ENCODE measurements at places on chromosomes 5 and 9.

DNA sequence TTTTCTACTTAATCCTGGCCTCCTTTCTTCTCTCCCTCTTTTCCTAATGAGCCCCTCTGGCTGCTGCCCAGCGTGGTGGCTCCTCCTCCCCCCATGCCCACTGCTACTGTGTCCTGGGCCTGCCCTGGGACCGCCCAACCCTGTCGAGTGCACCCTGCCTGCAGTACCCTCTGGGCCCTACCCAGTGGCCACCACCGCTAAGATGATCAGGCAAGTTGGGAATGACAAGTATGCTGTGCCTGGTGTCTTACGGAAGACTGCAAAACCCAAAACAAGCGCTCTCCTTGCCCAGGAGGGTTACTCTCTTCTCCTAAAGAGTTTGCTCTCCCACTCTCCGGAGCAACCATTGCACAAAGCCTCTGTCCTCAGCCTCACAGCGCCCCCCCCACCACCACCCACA lies 273.7 kb downstream of the SYK start:
- no peak for DNase-seq

DNA sequence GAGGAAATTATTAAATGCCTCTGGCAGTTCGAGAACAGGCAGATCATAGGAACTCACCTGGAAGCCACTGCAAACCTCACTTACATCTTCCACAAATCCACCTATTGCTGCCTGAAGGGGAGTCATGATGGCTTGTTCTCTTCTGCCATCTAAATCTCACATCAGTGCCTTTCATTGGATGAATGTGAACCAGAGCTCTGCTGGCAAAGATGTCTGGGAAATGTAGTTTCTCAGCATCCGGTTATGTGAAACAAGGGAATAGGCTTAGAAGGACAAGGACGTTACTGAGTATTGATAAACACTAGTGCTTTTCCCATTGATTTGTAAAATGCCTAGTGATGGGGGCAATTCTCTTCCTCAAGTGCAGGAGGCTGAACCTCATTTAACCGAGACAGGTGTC lies 483.3 kb downstream of the ARHGEF28 start:
- no peak for DNase-seq

GRCh38 chr9:76654575-76654974 lies 109.7 kb upstream of the PCA3 start:
- DNase-seq = no peak

- DNase-seq = no peak
Measured at GRCh38 chr5:80714570-80715298, 60.0 kb upstream of the DHFR start.

- DNase-seq = no peak
Measured at GRCh38 chr5:199197-199949, 8.1 kb downstream of the LRRC14B start.

DNA sequence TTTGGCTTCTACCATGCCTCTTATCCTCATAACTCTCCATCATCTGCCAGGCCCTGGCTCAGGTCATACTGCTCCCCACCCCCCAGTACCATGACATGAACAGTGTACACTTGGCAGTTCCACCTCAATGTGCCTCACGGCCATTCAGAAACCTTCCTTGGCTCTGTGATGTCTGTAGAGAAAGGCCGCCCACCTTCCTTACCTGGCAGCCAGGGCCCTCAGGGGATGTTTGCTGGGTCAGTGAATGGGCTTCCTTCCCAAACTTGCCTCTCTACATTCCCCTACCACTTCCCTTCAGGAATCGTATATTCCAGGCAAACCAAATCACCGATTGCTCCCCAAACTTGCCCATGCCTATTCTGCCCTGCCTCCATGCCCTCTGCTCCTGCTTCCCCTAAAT lies 101.1 kb downstream of the PSD2 start:
- no peak for DNase-seq

GRCh38 chr5:31680528-31680927 lies 41.6 kb downstream of the PDZD2 start:
- no peak for DNase-seq

- no peak for DNase-seq
Measured at GRCh38 chr5:52771343-52772039, 16.2 kb upstream of the ITGA1 start.

DNA sequence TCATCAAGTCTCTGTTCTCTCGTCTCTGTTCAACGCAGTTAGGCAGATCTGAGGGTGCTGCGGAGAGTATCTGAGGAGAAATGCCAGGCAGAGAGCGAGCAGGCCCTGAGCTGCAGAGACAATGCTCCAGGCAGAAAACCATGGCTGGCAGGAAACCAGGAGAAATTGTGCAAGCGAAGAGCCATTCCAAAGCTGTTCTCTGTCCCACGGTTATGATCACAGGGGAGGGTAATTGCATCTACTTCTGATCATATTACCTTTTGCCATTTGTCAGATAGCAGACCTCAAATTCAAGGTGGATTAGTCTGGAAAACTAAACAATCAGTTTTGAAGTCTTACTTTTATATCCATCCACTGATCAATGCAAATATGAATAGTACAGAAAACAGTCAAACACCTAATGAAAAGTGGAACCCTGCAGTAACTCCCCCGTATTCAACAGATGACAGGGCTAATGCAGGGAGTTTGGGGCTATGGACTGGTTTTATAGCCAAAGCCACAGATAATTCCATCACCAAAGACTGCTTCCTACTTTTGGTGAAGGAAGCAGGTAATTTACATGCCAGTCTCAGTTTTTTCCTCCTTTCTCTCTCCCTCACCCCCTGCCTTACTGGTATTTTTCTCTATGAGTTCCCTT lies 228.0 kb downstream of the DCP2 start:
- DNase-seq = no peak

DNA sequence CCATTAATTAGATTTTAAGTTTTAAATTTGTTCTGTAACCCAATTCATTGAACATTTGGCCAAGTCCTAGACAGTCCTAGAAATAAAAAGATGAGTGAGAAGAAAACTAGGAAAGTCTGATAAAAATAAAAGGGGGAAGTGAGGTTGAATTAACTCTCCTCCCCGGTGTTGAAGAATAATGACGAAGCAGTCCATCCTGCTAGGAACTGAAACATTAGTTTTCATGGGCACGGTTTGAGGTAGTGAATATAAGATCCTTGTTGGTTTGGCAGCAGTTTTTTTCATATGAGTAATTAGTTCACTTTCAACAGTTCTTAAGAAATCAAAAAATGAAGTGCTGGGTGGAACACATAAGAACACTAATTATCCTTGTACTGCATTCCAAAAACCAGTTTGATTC lies 103.1 kb downstream of the MTREX start:
- no peak for DNase-seq

DNA sequence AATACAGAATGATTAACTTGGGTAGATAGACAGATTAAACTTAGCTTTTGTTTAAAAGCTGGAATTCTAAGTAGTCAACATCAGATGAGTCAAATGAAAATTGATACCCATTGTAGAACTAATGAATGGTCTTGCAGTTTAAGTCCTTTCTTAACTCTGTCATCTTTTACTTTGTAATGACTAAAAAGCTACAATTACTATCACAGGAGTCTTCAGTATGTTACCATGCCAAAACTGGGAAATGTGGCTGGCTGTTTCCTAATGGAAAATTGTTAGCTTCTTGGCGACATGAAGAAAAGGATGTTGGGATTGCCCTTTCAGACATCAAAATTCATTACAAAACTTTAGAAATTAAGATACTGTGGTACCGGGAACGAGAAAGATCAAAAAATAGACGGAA lies 20.2 kb upstream of the ANXA1 start:
- DNase-seq = no peak

DNA sequence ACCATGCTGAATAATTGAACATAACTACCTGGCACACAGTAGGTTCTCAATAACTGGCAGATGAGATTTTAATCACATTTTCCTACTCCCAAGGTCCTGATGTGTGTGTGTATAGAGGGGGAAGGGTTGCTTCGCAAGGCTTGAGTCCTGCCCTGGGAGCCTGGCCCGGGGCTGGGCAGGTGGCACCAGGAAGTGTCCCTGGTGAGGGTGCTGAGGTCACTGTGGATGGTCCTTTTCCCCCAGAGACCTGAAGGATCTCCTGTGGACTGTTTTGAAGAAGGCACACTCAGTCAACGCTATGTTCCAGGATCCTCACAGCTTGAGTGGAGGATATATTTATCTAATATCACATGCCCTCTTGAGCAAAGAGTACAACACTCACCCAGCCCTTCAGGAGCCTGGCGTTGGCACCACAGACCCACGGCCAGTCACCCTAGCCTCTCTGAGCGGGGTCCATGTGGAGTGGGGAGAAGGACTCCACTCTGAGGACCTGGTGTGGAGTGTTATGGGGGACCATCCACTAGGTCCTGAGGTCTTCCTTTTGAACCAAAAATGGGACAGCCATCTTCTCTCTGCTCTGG lies 177.8 kb downstream of the GABBR2 start:
- DNase-seq = no peak

- DNase-seq = no peak
Measured at GRCh38 chr5:112907166-112907631, 14.8 kb downstream of the REEP5 start.

DNA sequence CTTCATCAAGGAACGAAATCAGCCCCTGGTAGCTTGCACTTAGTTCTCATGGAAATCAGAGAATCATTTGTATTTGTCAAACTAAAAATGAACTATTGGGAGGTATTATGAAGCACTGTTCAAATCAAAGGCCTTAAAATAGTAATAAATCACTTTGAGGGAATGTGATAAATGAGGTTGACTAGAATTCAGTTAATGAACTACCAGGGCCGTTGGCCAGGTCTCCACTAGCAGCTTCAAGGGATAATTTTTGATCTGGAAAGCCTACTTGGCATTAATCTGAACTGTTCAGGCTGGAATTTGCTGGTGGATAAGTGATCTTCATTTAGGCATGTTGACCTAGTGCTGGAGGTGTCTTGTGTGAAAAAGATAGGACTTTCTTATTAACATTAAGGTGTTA lies 76.4 kb upstream of the GPR151 start:
- DNase-seq = no peak

- no peak for DNase-seq
Measured at GRCh38 chr5:31738199-31738598, 99.3 kb downstream of the PDZD2 start.

DNA sequence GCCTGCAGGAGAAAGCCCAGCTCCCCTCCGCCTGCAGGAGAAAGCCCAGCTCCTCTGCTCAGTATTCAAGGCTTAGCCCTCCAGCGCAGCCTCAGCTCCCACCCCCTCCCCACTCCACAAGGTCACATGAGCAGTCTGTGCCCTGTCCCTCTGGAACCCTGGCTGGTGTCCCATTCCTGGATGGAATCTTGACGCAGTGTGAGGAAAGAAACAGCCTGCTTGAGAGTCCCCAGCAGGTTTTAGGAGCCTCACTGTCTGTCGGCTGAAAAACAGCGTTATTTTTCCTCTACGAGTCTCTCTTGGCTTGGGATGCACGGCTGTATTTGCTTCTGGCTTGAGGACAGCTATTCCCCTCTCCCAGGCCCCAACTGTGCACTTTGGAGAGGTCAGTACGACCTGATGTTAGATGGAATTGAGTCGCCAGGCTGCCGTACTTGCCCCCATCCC lies 210.1 kb upstream of the TRIM32 start:
- no peak for DNase-seq

- no peak for DNase-seq
Measured at GRCh38 chr5:2902186-2902585, 150.7 kb upstream of the IRX2 start.

DNA sequence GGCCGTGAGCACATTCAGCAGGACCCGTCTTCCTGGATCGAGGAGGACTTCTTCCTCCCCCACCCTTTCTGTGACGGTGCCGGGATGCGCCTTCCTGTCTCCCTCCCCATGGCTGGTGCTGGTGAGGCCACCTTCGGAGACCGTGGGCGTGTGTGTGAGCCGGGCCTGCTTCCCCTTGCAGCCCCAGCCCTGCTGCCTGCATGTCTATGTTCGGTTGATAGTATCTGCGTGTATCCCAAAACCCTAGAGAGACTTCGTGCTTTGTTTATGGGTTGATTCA lies 12.8 kb downstream of the CEP72 start:
- no peak for DNase-seq
